ENCODE measurements at places on chromosomes 3 and 15.

DNA sequence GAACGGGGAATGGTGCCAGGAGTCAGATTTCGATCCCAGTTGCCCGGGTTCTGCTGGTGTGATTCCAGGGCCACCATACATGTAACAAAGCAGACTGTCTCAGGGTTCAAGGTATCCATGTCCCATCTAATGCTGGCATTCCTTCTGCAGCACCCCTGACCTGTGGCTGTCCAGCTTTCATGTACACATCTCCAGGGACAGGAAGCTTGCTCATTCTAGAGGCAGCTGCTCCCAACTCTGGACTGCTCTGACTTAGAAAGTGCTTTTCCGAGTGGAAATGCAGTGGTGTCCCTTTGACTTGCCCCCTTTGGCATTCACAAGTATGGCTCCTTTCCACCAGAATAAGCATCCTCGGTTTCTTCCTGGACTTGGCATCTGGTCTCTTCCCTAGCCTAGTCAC, 30.9 kb downstream of the PML start:
- no peak for DNase-seq

- no peak for DNase-seq
These were observed 78.4 kb upstream of the LIMD1 start for GRCh38 chr3:45515999-45516725.

GRCh38 chr15:80828796-80829195, 49.6 kb downstream of the CEMIP start:
- DNase-seq = no peak

DNA sequence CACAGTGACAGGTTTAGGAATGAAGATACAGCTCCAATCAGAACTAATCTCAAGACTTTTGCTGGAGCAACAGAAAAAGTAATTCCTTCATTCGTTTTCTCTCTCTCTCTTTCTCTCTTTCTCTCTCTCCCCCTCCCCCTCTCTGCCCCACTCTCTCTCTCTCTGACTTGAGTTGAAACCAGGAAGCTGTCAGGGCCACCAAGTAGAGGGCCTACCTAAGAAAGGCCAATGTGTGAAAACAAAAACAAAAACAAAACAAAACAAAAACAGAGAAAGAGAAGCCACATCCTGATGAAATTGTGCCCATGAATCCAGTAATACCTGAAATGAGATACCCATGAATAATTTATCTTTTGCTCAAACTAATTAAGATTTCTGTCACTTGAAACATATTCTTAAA, 72.9 kb downstream of the ATP8B4 start:
- DNase-seq = no peak

GRCh38 chr15:67717776-67718175, 107.5 kb upstream of the SKOR1 start:
- DNase-seq = no peak

DNA sequence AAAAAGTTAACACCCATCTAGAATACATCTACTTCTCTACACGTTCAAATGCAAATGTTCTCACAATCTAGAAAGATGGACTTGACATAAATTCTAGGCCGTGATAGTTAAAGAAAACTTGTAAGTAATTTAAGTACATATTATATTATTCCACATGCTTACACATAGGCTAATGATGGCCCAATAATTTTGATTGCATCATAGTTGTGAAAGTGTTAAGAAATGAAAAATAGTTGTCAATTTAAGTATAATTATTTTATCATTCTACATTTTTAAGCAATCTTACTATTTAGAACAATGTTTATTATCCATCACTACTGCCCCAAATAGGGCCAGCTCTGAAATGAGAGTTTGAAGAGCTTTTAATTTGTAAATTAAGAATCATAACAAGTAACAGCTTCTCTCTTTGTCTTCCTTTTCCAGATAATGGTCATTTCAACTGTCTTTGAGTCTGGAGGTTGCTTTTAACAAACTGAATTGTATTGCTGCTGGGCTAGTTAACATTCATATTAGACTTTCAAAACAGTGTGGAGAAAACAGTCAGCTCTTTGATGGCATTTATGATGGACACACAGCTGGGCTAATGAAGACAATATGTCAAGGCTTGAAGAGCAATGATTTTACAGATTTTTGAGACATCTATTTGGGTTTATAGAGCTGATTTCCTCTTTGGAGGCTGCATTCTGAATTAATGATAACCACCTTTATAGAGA, 246.1 kb upstream of the KCNH8 start:
- no peak for DNase-seq

GRCh38 chr3:100082714-100083113, 31.6 kb downstream of the FILIP1L start:
- DNase-seq = no peak

- no peak for DNase-seq
These were observed 9.2 kb downstream of the CXCR6 start for GRCh38 chr3:45952456-45952855.

DNA sequence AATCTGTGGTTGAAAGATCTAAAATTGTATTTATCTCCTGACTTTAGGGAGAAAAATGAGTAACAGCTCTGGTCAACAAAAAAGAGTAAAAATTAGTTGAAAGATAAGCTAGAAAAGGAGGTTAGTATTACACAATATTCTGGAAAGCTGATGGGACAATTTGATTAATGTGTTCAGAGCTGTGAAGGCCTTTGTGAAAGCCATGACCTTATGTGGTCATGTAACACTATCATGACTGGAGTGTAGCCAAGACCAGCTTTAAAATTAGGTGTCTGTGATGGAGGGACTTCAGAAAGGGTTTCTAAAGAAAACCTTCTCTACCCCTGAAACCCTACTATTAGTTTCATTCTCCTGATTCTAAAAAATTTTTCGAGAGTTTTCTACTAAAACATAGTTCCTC, 127.2 kb downstream of the NFKBIZ start:
- DNase-seq = no peak

DNA sequence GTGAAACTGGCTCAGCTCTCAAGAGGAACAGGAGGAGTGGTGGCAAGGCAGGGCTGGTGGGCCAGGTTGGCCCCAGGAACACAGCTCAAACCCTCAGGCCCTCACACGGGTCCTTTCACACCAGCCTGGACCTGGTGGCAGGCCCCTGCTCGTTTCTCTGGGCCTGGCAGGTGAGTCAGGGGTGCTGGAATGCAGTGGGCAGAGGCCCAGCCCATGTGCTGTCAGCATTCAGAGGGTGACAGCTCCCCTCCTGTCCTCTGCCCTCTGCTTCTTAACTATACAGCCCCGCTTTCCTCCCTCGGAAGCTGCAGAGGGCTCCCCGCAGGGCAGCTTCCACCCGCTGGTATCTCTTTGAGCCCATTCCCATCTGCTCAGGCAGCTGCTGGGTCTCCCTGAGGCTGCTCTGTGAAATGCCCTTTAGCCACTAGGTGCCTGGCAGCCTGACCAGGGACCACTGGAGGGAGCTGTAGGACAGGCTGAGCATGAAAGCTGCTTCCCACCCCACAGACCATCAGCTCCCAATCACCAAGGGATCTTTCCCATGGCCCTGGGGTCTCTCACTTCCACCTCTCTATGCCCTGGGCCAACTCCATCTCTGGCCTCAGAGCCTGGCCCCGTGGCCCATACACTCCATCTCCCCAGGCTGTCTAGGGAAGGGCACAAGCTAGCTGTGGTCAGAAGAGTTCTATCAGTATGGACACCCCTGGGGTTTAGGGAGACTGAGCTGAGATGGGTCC, 24.8 kb downstream of the SHF start:
- peak; percentile 76 for DNase-seq

GRCh38 chr3:63467392-63467791, 185.1 kb upstream of the SNTN start:
- DNase-seq = no peak

DNA sequence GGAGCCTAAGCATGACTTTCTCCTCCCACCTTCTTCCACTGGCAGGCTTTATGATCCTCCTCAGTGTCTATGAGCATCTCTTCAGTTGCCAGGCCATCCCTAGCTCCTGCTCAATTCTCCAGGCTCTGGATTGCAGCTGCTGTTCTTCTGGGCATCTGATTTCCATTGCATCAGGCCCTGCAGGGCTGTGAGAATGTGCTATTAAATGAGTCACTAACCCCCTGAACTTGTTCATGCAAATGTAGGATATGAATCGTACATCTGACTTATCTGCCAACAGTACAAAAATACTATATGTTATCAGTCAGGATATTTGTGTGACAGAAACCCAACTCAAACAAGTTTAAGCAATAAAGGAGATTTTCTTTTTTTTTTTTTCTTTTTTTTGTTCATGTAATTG, 11.9 kb downstream of the GPR176 start:
- DNase-seq = peak; percentile 14

DNA sequence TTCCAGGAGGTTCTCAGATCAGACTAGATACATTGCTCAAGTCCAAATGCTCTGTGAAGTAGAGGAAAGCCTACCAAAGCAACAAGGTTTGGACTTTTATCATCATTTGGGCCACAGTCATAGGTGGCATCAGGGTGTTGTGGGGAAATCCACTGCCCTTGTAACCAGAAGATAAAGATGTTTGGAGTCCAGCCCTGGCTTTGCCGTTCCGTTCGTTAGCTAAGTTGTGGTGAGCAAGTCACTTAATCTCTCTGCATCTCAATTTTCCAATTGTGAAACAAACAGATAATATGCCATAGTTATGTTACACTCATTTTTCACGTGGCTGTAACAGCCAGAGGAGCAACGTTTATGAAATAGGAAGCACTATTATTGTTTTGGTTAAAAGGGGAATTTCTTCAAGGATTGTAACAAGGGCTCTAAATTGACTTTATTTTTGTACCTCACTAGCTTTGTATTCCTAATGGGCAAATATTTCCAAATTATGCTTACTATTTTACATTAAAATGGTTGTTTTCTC, 125.6 kb downstream of the CD47 start:
- DNase-seq = no peak

DNA sequence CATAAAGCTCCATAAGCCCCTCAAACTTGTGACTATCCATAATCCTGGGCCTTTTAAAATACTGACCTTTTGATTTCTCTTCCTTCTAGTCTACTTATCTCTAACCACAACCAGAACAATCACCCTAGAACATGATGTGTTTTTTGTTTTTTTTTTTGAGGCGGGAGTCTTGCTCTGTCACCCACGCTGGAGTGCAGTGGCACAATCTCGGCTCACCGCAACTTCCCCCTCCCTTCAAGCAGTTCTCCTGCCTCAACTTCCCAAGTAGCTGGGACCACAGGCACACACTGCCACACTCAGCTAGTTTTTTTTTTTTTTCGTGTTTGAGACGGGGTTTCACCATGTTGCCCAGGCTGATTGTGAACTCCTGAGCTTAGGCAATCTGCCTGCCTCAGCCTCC, 25.1 kb downstream of the VPS39 start:
- no peak for DNase-seq

- DNase-seq = no peak
These were observed 86.5 kb downstream of the SEMA6D start for GRCh38 chr15:47803767-47804166.

DNA sequence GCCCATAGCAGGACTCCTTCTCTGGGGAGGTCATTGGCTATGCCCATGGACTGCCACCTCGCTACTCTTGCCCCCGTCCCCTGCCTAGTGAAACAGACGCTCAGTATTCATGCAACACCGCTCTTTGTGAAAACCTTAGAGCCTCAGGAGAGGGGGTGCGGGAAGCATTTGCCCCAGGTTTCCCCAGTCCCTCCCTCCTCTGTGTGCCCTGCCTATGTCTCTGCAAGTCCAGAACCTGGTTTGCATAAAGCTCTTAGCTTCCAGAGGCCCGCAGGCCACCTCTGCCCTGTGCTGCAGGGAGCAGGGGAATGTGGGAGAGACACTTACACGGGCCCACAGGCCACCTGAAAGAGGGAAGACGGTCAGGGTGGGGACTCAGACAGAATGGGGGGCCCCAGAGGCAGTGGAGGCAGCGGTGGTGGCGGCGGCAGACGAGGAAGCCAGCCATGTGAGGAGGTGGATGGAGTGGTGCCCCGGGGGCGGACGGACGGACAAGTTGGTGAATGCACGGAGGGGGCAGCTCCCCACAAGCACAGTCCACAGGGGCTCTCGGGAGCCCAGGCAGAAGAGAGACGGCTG, 33.8 kb upstream of the CTSH start:
- no peak for DNase-seq

GRCh38 chr3:153443961-153444360, 281.9 kb downstream of the RAP2B start:
- DNase-seq = no peak

DNA sequence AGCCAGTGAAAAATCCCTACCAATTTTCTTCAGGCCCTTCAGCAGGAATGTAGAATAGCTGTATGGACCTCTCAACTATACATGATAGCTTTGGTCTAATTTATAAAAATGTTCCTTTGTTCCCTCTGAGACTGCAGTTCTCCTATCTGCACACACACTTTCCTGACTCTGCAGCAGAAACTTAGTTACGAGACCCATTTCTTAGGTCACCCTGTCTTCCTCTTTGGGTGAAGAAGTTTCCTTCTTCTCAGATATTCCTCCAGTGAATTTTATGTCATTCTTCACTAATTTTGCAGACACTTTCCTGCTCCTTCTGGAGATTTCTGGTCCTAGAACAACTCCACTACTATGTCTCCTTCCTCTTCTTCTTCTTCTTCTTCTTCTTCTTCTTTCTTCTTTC, 42.6 kb downstream of the CD200R1L start:
- no peak for DNase-seq

- no peak for DNase-seq
These were observed 27.6 kb upstream of the ANKDD1A start for GRCh38 chr15:64883997-64884511.

DNA sequence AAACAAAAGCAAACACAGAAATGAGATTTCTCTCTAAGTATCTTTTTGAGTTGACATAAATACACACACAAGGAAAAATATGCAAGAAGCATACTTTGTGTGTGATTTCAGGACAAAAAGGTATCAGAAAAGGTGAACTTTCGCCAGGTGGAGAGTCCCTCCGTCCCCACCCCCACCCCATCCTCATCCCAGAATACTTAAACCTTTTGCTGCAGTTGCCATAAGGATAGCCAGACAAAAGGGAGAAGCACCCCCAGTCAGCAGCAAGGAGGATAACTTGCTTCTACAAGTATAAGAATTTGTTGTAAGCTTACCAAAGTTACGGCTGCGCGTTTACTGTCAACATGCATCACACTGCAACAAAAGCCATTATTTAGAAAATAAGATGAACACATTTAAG, 10.3 kb downstream of the FOXP1 start:
- no peak for DNase-seq

DNA sequence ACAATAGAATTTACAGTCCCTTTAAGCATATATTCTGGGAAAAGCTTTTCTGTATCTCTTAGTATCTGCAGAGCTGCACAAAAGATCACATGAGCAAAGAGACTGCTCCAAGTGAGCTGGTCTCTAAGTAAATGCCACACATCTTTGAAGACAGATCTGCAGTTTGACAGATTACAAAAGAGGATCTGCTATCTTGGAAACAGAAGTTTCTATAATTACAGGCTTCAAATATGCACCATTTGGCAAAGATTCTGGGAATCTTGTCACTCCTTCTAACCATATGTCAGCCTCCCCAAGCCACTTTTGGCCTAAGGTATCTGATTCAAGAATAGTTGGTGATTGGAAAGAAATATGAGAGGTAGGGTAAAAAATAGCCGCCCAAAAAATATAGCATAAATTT, 9.6 kb upstream of the CFAP44 start:
- DNase-seq = peak; percentile 67

- no peak for DNase-seq
These were observed 402.0 kb upstream of the TBL1XR1 start for GRCh38 chr3:177599326-177599725.

- DNase-seq = no peak
These were observed 39.4 kb downstream of the RPL22L1 start for GRCh38 chr3:170830580-170830979.

All from NCI-H446 (cell line).